Stimulated activated CD8-positive, alpha-beta memory T cell treated with anti-CD3 and anti-CD28 coated beads, Interleukin-7, amount 100 ng/mL, for 1 hour (primary cell): ENCODE measurements at places on chromosomes 12 and 14.

- DNase-seq: peak; percentile 26
Measured at GRCh38 chr12:76158518-76159321, 74.2 kb upstream of the NAP1L1 start.

DNA sequence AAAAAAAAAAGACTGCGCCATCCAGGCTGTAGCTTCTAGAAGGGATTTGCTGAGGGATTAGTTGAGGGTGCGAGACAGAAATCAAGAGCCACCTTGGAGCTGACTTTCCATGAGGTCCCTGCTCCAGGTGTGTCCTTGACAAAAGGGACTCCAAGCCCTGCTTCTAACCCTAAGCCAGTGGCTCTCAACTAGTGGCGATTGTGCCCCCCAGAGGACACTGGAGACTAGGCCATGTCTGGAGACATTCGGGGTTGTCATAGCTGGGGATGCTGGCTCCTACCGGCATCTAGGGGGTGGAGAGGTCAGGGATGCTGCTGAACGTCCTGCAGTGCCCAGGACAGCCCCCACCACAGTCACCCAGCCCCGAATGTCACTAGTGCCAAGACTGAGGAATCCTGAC lies 40.6 kb downstream of the SPRING1 start:
- DNase-seq: no peak

GRCh38 chr12:6827982-6828780 lies at the start of gene P3H3:
Gene P3H3 (plus strand): TSS chr12:6828407. CDS start chr12:6828441, 34 bp downstream.
- no peak for DNase-seq

- no peak for DNase-seq
Measured at GRCh38 chr12:71312768-71313403, 126.7 kb upstream of the LGR5 start.

DNA sequence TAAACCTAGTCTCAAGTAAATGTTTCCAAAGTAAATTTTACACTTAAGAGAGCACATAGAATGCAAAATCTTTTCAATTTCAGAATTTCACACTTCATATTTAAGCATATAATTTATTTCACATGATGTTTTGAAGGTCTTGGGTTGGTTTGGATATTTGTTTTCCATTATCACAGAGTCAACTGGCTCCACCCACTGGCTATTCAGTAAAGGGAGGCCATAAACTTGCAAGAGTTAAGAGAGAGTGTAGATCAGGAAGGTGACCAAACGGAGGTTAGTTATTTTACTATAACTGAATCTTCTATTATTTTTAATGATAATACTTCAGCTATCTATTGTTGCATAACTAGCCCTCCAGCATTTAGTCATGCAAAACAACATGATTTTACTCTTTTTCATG lies 6.2 kb upstream of the CPNE8 start:
- DNase-seq: no peak

- DNase-seq: no peak
Measured at GRCh38 chr14:21087294-21088091, 11.0 kb downstream of the ZNF219 start.

DNA sequence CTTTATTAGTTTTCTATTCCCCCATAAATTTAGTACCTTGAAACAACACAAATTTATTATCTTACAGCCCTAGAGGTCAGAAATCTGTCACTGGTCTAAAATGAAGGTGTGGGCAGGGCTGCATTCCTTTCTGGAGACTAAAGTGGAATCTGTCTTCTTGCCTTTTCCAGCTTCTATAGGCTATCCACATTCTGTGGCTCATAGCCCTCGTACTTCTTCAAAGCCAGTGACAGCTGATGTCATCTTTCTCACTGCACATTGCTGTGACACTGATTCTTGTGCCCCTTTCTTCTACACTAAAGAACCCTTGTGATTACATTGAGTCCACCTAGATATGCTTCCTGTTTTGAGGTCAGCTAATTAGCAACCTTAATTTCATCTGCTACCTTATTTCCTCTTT lies 23.2 kb upstream of the DCN start:
- no peak for DNase-seq

DNA sequence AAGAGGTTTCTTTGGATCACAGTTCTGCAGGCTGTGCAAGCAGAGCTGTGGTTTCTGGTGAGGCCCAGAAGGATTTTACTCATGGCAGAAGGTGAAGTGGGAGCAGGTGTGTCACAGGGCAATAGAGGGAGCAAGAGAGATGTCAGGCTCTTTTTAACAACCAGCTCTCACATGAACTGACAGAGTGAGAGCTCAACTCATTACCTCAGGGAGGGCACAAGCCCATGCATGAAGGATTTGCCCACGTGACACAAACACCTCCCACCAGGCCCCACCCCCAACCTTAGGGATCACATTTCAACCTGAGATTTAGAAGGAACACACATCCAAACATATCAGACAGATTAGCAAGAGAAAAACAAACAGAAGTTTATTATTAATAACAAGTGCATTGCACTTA lies 470.4 kb downstream of the GALC start:
- no peak for DNase-seq

DNA sequence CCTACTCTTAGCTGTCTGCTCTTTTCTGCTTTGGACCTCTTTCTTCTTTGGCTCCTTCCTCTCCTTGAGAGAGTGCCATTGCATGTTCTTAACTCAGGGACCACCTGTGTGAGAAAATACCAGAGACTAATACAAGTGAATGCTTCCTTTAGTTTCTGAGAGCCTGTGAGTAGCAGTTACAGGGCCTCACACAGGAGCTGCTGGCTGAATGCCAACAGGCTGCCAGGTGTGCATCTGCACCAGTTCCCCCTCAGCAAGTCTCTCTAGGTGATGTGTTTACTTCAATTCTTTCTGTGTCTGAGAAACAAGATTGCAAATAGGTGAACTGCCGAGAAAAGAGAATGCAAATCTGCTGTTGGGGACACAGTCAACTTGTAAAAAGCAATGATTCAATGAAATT lies 108.2 kb downstream of the STXBP6 start:
- no peak for DNase-seq

DNA sequence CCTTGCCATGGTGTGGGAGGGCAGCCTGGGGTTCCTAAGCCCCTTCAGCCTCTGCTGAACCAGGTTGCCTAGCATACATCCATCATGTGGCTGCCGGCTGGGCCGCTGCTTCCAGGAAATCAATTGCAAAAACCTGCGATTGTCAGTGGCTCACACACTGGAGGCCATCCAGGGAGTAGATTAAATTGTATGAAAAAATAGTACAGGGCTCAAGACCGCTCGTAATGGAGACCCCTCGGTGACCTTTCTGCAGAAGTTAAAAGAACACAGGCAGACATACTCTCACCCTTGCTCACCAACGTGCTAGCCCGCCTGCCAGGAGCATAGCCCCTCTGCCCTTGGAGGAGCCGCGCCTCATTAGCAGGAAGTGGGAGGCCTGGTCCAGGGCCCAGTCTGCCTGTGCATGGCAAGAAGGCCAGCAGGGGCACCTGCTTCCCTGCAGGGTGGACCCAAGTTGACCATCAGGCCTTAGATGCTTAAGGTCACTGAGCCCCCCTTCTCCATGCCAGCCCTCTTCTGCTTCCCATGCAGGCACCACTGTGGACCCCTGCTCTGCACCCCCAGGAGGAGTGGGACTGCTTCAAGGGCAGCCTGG lies 31.4 kb upstream of the CIPC start:
- no peak for DNase-seq

DNA sequence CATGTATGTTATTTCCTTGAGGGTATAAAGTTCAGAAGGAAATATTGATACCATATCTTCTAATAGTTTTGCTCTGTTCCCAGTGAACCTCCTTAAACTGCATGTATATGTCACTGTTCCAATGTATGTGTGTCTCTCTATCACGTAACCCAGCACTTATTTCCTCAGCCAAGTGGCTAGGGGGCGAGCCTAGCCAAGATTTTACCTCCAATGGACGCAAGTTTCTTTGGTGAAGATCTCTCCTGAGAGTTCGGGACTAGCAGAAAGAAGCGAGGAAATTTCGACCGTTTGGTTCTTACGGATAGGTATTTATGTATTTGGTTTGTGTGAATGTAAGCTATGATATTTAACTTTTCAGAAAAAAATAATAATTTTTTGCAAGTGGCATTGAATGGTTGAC lies 2.5 kb downstream of the SFSWAP start:
- no peak for DNase-seq

- DNase-seq: no peak
Measured at GRCh38 chr12:108040947-108041346, 88.1 kb upstream of the WSCD2 start.

DNA sequence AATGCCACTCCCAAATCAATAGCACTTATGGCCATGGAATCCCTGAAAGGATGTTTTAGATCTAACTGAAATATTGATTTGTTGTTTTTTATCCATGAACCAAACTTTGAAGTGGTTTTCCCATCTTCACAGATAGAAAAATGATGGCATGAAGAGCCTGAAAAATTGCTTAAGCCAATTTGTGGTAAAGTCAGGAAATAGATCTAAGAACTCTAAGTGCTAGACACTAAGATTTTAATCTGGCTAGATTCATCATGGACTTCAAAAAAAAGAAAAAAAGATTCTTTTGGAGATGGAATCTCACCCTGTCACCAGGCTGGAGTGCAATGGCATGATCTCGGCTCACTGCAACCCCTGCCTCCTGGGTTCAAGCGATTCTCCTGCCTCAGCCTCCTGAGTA lies 45.0 kb upstream of the STRN3 start:
- DNase-seq: no peak

- no peak for DNase-seq
Measured at GRCh38 chr14:88535149-88535548, 19.7 kb downstream of the PTPN21 start.

DNA sequence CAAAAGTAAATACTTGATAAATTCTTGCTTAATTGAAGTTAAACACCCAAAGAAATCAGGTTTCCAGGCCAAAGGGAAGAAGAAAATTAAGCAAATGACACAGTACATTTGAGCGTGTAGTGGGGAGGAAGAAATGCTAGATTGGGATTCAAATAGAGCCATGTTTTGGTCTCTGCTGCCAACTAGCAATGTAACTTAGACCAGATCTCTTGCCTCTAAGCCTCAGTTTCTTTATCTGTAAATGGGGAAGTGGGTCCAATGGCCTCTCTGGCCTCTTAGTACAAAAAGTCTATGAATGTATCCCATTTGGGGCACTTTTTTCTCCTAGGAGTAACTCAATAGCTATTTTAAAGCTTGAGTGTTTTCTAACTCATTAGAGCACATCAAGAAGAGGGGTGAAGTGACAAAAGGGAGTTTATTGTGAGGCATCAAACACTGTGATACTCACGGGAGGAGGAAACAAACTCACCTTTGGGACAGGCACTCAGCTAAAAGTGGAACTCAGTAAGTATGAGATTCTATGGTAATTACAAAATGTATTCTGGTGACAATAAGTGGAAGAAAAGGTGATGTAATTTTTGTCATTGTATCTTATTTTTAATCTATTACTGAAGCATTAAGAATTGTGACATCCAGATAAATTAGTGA lies 55.8 kb downstream of the DAD1 start:
- DNase-seq: no peak

- no peak for DNase-seq
Measured at GRCh38 chr14:103402695-103403094, 17.5 kb downstream of the MARK3 start.

GRCh38 chr14:101058571-101058970 lies 155.0 kb upstream of the RTL1 start:
- no peak for DNase-seq

DNA sequence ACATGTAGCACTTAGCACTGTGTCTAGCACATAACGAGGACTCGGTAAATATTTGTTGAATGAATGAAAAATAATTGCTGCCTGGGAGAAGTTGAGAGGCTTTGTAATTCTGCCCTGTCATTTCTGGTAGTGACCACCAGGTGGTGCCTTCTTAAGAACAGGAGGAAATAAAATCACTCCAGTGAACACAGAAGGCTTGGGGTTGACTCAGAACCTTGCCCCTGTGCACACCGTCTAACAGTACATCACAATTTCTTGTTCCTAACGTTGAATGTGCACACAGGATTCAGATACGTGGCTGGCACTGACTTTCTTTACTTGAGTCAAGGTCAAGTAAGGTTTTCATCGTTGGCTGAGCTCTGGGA lies 91.8 kb downstream of the RGS6 start:
- DNase-seq: no peak

DNA sequence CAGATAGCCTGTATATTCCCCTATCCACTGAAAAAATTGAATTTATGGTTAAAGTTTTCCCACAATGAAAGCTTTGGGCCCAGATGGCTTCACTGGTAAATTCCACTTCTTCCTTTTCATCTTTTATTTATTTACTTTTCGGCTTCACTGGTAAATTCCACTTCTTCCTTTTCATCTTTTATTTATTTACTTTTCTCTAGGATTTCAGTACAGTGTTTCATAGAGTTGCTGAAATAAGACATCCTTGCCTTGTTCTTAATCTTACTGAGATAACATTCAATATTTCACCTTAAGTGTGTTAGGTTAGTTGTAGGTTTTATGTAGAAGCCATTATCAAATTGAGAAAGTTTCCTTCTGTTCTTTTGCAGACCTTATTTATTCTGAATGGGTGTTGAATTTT lies 18.9 kb upstream of the KLRG1 start:
- DNase-seq: no peak

DNA sequence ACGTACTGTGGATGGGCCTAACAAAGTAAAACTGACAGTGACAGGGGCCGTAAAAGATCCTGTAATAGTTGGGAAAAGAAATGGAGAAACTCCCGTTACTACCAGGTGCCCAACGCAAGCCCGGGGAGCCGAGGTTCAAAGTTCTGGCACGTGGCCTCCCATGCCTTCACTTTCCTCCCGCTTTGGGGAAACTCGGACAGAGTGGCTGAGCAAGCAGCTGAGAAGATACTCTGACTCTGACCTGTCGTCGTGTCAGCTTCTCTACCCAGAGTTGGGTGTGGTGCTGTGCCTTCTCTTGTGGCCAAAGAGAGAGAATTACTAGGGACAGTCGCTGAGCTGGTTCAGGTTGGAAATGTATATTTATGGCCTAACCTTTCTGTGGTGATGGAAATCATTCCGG lies 1.7 kb downstream of the B4GALNT3 start:
- DNase-seq: no peak
